Psoas muscle (tissue), 8 donors: ENCODE measurements at places on chromosomes 4 and X. TPM values are rescaled to one million over a fixed set of nuclear protein-coding genes. Genes with fewer than 3 reads are reported as not detected.

DNA sequence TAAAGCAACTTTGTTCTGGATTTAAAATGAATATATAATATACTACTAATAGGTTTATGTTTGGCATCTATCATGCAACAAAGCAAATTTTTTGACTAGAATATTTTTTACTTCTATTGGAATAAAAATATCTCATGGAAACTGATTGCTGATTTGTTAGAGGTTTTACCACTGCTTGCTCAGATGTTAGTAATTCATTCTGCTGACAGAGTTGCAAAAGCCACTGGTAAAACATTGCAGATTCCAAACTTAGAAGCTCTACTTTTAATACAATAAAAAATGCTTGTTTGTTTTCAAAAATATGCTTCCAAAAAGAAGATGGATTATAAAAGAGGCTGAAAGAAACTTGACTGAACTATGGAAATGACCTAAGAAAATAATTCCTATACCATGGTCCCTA, 795.2 kb downstream of the PCDH18 start:
- no peak for DNase-seq

DNA sequence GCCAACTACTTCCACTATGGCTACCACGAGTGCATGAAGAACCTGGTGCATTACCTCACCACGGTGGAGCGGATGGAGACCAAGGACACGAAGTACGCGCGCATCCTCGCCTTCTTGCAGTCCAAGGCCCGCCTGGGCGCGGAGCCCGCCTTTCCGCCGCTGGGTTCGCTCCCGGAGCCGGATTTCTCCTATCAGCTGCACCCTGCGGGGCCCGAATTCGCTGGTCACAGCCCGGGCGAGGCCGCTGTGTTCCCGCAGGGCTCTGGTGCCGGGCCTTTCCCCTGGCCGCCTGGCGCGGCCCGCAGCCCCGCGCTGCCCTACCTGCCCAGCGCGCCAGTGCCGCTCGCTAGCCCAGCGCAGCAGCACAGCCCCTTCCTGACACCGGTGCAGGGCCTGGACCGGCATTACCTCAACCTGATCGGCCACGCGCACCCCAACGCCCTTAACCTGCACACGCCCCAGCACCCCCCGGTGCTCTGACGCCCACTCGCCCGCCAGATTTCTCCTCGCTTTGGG, 2.1 kb downstream of the HELT start:
- DNase-seq, result no peak

GRCh38 chrX:130874751-130875150, 28.3 kb downstream of the ENOX2 start:
- DNase-seq, result no peak

DNA sequence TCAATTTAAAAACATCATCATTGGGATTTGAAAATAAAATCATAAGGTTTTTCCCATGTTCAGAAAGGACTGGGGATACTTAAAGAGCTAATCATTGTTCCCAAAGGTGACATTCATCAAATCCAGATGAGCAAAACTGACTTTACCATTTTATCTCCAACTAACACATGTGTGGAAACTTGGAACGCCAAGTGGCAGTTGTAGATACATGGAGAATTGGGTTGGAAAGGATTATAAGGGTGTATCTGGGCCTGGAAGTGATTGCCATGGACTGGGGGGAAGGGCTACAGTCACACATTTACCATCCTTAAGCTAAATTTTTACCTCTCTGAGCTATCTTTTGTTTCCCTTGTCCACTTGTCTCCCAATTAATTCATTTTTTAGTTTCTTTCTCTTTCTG, 203.4 kb downstream of the SLC39A8 start:
- no peak for DNase-seq

GRCh38 chr4:27429364-27429871, 568.8 kb downstream of the STIM2 start:
- DNase-seq, result no peak

DNA sequence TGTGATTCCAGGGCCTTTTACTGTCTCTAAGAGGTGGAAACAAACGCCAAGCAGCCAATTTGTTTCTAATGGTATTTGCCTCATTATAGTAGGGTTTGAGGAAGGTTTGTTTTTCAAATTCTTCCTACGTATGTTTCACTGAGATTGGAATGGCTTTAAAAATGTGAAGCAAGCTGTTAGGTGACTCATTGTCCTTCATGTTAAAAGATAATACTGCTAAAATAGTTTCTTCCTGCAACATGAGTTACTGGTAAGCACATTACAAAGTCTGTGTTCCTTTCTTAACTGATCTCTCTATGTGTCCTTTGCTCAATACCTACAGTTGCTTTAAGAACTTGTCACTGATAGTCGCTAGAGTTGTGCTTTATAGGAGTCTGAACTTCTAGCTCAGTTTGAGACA, 1183.9 kb downstream of the RPA4 start:
- no peak for DNase-seq

DNA sequence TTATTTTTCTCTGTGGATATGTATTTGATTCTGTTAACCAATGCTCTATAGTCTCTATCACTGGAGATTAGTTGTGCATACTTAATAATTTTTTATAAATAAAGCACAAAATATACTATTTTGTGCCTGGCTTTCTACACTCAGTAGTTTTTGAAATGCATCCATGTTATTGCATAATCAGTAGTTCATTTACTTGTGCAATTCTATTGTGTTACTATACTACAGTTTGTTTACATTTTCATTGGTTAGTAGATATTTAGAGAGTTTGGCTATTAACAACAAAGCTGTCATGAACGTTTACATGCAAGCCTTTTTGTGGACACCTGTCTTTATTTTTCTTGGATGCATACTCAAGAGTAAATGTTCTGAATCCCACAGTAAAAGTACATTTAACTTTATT, 265.0 kb upstream of the FAT4 start:
- no peak for DNase-seq

DNA sequence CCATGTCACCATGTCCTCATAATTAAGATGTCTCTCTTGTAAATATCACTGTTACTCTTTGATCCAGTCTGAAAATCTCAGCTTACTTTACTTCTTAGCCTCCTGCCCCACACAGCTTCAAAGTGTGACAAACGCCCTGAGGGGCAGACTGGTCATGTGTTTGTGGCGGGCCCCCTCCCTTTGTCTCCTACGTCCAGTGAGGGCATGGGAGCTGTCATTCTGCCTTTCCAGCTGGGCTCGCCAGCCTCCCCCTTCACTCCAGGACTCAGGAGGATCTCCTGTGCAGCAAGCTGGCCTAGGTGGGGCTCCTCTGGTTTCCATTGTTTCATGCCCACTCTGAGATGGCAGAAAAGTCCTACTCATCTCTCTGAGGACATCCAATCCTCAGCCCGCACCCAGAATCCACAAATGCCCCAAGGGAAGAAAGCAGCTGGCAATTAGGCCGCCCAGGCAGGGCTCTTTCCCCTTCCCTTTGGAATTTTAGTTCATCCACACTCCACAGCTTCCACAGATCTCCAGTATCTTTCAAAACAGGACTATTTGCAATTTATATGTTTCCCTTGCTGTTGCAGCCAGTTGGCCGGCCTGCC, 86.4 kb upstream of the C4orf50 start:
- DNase-seq, result no peak

GRCh38 chr4:107196312-107196711, 160.2 kb upstream of the DKK2 start:
- no peak for DNase-seq

GRCh38 chrX:154652311-154653047, 900 bp downstream of the CTAG2 start:
- DNase-seq, result no peak

DNA sequence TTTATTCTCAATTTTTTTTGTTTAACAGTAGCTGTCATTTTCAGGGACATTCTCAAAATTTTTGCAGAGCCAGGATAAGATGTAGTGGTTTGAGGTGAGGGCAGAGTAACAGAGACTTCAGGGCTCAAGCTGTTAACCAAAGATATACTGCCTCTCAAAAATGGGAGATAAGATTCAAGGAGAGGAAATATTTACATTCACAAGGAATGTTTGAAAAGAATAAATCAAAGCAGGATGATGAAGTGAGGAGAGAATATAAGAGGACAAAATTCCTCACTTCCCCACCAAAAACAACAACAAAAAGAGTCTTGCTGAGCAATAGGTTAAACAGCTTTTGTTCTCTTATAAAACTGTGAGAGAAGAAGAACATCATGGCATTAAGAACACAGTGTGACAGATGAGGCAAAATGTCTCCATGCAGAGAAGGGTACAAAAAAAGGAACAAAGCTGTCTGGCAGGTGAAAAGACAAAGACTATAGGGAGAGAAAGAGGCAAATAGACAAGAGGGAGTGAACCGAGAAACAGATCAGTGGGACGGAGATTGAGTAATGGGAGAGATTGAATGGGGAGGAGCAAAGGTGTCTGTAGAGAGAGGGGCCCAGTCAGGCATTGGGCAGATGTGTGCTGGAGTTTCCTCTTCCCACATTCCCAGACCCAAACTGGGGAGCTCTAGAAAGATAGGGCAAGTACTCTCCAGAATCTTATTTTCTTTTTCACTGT, 106.1 kb upstream of the TMEM150C start:
- DNase-seq, result no peak

GRCh38 chrX:348461-349117, 30.0 kb upstream of the GTPBP6 start:
- no peak for DNase-seq

GRCh38 chr4:119124352-119124751, 11.3 kb upstream of the MYOZ2 start:
- DNase-seq, result no peak

- DNase-seq, result no peak
These were observed 467.1 kb downstream of the NAF1 start for GRCh38 chr4:162699629-162700028.

- no peak for DNase-seq
These were observed 18.6 kb upstream of the CA5B start for GRCh38 chrX:15719324-15719968.

TBL1X gene
- total RNA-seq, result 7.1 TPM

LONRF3 gene
- 29.4 TPM for total RNA-seq

FAM9B gene
- total RNA-seq, result not detected

FAM236B gene
- not detected for total RNA-seq

VGLL1 gene
- total RNA-seq, result not detected

SORBS2 gene
- total RNA-seq, result 5.9 TPM

NHS gene
- 1.3 TPM for total RNA-seq
